ENCODE measurements at places on chromosomes 11 and 22.
A peak's percentile ranks its signal among the peaks of the same experiment; 100 is the strongest.

DNA sequence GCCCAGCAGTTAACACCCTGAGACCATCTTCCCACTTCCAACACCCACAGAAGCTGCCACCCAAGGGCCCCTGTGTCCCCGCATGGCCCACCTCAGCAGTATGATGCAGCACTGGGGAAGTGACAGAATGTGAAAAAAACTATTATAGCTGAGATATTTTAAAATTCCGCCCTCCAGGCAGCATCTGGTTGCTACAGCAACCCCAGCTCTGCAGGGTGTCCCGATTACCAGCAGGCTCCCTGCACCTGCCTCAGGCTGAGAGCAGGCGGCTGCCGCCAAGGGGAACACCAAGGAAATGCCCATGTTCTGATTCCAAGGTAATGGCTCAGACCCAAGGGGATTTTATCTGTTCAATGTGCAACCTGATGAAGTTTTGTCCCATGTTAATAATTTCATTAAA is 10.5 kb upstream of the TMEM121B start:
- DNase-seq = no peak

GRCh38 chr22:42368379-42369249 is 63.6 kb downstream of the NFAM1 start:
- DNase-seq = no peak

DNA sequence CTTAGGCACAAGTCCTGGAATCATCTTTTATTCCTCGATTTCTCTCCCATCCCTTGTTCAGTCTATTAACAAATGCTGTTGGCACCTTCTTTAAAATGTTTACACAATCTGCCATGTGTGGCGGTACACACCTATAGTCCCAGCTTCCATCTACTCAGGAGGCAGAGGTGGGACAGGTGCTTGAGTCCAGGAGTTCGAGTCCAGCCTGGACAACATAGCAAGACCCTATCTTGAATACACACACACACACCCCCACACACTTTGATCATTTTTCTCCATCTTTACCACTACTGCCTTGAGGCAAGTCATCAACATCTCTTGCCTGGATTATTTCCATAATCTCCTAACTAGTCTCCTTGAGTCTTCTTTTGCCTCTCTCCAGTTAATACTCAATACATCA is 13.7 kb upstream of the ZBTB44 start:
- no peak for DNase-seq

DNA sequence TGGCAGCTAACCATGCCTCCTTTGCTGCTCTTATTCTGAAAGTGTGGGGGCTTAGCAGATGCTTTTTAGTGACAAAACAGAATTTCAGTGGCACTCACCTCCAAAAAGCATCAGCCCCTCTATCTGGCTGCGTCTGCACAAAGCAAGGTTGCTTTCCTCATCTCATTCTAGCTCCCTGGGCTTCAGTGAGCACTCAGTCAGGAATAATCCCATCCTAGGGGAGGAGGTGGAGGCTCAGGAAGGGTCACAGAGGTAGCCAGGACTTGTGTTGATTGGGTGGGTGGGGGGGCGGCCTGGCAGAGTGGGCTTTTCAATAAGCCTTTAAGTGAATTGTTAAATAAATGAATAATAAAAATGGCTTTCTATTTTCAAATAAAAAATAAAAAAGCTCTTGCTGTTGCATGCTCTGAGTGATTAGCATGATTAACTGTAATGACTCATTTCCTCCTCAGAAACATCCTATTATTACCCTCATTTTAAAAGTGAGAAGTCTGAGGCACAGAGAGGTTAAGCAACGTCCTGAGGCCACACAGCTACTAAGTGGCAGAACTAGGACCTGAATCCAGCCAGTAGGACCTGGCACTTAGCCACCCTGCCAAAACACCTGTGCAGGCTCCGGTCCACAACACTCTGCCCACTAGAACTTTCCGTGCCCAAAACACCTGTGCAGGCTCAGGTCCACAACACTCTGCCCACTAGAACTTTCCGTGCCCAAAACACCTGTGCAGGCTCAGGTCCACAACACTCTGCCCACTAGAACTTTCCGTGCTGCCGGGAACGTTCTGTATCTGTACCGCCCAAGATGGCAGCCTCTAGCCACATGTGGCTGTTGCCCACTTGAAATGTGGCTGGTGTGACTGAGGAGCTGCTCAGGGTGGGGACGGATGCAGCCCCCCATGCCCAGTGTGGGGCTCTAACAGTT is 5.5 kb downstream of the B3GAT1 start:
- no peak for DNase-seq

DNA sequence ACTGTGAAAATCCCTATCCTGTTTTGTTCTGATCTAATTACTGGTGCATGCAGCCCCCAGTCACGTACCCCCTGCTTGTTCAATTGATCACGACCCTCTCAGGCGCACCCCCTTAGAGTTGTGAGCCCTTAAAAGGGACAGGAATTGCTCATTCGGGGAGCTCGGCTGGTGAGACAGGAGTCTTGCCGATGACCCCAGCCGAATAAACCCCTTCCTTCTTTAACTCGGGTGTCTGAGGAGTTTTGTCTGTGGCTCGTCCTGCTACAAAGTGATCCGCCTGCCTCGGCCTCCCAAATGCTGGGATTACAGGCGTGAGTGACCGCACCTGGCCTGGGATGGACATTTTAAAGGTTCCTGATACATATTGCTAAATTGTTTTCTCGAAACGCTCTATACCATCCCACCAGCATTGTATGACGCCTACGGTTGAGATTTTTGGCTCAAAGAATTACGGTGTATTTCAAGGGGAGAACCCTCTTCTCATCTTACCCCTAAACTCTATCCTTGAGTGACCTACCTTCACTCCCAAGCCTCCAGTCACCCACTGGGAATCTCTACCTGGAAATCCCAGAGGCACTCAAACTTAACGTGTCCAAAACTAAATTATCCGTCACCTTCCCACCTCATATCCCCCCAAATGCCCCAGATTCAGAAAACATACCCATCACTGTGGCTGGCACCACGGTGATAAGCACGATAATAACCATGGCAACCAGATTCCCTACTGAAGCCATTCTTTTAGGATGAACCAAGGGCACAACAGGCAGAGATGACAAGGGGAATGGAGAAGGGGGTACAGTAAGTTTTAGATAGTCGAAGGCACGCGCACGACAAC is 789 bp upstream of the POLA2 start:
- no peak for DNase-seq

DNA sequence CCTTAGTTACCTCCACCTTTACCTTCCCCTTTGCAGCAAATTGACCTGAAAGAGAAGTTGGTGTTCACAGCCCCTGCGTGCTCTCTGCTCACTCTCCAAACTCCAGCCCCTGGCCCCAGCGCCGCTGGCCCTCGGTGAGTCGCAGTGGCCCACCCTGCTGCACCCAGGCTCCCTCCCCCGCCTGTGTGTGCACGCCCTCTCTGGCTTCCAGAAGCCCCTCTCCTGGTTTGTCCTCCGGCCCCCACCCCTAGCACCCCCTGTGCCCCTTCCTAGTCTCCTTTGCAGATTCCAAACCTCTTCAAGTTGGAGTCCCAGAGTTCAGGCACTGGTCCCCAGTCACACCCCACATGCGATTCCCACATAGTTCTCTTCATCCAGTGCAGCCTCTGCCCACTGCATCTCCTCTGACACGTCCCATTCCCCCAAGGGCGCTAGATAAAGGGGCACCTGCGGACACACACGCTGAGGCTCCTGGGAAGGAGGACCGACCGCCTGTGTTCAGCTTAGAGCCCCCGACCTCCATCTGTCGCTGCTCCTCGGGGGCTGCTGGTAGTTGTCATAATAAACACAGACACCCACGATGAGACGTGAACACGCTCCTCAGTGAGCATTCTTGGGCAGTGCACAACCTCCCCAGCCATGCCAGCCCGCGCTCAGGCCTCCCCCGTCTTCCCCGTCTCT is 1.5 kb upstream of the PHRF1 start:
- no peak for DNase-seq

GRCh38 chr11:10044618-10045017 is 249.4 kb downstream of the SBF2 start:
- DNase-seq = peak; percentile 76

GRCh38 chr11:26946257-26946716 is 47.6 kb upstream of the FIBIN start:
- no peak for DNase-seq

DNA sequence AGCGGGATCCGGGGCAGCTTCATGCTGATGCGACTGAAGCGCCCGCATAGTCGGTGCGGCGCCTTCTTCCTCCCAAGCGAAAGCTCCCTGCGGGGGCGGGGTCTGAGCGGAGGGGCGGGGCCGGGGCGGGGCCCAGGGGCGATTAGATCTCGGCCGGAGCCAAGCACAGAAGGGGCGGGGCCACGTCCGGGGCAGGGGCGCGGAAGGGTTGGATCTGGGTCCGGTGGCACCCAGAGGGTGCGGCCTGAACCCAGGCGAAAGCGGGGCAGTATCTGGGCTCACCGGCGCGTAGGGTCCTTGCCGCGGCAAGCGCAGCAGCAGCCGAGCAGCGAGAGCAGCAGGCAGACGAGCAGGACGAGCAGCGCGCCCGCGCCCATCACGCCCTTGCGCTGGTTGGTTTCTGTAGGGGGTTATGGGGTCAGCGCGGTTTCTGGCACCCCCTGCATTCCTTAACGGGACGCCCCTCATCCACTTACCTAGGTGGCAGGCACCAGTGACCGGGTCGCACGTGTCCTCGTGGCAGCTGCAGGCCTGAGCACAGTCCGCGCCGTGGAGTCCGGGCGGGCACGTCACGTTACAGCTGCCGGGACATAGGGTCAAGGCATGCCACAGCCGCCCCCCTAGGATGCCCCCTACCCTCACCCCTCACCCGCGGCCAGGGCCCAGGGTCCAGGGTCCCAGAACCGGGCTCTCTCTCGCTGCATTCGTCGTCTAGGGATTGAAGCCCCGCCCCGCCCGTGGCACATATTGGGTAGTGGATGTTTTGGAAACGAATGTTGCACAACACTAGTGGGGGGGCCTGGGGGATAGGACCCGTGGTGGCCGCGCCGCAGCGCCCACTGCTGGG is 8.1 kb downstream of the SCARF2 start:
- peak; percentile 46 for DNase-seq

Measured in Kasumi-1 (cell line).